ENCODE measurements at places on chromosomes 11 and 22.

GRCh38 chr22:44357296-44357965 is 44.7 kb upstream of the SHISAL1 start:
- DNase-seq = no peak

GRCh38 chr11:131824771-131825170 is 454.4 kb downstream of the NTM start:
- no peak for DNase-seq

GRCh38 chr11:121703201-121703600 is 250.4 kb upstream of the SORL1-AS1 start:
- DNase-seq = no peak

DNA sequence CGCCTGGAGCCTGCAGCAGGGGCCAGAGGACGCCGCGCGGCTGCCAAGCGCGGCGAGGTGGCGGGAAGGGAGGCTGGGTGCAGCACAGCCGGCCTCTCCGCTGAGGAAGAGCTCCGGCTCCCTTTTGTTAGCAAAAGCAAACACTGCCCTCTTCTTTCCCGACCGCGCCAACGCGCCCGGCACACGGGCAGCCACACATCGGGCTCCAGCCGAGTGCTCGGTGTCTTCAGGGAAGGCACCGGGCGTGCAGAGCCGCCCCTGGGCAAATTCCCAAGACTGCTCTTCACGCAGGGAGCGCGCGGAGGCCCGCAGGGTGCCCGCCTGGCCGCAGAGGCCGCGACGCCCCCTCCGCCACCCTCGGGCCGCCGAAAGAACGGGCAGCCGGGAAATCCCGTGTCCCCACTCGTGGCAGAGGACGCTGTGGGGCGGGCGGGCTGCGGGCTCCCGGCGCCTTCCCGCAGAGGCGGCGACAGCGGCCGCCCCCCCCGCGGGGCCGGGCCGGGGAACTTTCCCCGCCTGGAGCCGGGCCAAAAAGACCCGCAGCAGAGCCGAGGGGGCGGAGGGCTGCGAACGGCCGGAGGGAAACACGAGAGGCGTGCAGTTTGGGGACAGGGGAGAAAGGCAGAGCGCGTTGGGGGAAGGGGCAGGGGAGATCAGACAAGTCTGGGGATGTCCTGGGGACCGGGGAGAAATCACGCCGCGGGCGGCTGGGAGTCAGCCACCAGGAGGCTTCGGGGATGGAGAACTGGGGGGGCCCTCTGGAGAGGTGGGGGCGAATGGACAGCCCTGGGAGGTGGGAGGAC is 931 bp downstream of the CADM1 start:
- no peak for DNase-seq

DNA sequence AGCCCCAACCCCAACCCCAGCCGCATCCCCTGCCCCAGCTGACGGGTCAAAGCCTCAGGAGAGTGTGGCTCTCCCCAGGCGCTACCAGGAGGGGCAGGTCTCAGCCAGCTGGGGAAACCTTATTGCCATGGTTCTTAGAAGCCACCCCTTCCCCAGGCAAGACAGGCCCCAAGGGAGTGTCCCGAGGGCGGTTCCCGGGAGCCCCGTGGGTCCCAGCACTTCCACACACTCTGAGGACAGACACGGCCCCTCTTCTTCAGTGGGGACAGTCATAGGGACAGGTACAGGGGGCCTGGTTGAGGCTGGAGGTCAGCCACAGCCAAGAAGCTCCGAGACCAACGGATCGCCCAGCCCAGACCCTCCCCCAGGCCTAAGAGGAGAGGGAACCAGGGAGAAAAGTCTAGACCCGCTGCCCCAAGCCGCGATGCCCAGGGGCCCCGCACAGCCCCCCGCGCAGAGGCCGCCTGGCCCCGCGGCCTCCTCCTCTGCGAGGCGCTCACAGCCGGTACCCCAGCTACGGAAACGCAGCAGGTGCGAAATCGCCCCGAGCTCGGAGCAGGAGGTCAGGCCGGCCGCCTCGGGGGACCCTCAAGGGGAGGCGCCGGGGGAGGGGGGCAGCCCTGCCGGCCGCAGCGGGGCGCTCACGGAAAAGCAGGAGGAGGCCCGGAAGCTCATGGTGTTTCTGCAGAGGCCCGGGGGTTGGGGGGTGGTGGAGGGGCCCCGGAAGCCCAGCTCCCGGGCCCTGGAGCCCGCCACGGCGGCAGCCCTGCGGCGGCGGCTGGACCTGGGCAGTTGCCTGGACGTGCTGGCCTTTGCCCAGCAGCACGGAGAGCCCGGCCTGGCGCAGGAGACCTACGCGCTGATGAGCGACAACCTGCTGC is 2.6 kb downstream of the KLHDC7B start:
- DNase-seq = no peak

Data from stimulated activated CD8-positive, alpha-beta memory T cell treated with anti-CD3 and anti-CD28 coated beads, Interleukin-7, amount 100 ng/mL, for 4 hours (primary cell).